Hematopoietic multipotent progenitor cell treated with erythropoietin and hydrocortisone succinate and interleukin-3 and kit ligand, for 15 days (in vitro differentiated cells): ENCODE measurements at places on chromosomes 12 and 14.

DNA sequence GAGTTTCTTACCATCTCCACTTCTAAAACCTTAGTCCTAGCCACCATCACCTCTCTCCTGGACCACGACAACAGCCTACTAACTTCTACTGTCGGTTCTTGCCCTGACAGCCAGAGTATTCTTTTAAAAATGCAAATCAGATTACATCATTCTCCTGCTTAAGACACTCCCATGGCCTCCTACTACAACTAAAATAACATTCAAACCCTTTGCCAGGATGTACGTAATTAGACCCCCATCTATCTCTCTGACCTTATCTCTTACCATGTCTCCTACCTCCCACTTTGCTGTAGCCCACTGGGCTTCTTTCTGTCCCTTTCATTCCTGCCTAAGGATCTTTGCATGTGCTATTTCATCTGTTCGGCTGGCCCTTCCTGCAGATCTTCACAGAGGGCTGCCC, 27.6 kb downstream of the TRIM9 start:
- DNase-seq = no peak

DNA sequence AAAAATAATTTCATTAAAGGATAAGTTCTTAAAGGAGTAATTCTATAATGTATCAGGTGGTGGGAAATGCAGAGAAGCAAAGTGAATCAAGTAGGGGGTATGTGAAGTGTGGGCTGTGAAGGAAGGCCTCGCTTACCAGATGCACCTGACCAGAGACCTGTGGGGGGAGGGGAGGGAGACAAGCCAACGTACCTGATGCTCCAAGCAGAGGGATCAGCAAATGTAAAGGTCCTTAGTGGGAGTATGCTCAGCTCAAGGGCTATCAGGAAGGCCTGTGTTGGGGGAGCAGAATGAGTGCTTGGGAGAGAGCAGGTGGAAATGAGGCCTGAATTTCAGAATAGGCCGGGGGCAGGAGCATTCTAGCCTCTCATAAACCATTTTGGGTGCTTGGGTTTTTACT, 57.1 kb downstream of the ANO4 start:
- no peak for DNase-seq

DNA sequence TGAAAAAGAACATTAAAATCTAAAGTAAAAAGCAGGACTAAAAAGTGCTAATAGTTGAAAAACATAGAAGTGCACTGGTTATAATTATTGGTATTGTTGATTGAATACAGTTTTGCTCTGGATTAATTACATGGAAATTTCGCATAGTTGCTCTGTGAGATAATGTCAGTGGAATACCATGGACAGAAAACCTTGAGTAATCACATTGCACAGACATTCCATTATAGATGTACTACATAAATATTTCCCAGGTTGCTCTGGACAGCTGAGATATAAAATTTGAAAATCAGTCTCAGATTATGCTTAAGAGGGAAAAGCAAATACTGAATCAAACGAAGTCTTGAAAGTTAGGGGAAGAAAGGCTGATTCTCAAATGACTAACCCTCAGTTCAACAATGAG, 439.3 kb upstream of the FLRT2 start:
- no peak for DNase-seq

DNA sequence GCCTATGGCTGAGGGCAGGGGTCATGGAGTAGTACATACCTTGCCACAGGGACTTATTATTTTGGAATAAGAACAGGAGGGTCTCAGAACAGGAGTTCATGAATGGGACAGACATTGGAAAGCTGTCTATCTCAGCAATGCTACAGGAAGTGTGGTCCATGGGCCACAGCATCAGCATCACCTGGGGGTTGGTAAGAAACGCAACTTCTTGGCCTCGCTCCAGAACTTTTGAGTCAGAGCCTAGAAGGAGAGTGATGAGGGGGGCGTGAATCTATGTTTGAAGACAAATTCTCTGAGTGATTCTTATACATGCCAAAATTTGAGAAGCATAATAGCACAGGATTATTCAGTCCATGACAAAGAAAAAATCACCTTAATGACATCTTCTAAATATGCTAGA, 156.6 kb downstream of the RPAP3 start:
- DNase-seq = no peak

DNA sequence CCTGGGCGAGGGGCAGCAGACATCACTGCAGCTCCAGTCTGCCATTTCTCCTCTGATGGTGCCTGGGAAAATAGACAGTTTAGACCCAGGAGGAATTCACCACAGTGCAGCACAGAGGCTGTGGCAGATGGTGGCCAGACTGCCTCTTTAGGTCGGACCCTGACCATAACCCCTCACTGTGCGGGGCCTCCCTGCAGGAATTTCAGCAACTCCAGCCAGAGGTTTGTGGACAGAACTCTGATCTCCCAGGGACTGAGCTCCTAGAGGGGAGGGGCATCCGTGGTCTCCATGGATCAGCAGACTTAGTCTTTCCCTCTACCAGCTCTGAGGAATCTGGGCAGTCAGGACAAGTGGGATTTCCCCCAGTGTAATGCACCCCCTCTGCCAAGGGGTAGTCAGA, 106.5 kb downstream of the ZC3H14 start:
- no peak for DNase-seq
